Renal cortical epithelial cell (primary cell): ENCODE measurements at places on chromosomes 5 and 9. TPM values are rescaled to one million over a fixed set of nuclear protein-coding genes. Genes with fewer than 3 reads are reported as not detected.
A peak's percentile ranks its signal among the peaks of the same experiment; 100 is the strongest.

- DNase-seq, result no peak
These were observed 24.7 kb downstream of the NR5A1 start for GRCh38 chr9:124482431-124483031.

GRCh38 chr9:130480673-130481072 is 35.9 kb downstream of the ASS1 start:
- DNase-seq, result no peak

DNA sequence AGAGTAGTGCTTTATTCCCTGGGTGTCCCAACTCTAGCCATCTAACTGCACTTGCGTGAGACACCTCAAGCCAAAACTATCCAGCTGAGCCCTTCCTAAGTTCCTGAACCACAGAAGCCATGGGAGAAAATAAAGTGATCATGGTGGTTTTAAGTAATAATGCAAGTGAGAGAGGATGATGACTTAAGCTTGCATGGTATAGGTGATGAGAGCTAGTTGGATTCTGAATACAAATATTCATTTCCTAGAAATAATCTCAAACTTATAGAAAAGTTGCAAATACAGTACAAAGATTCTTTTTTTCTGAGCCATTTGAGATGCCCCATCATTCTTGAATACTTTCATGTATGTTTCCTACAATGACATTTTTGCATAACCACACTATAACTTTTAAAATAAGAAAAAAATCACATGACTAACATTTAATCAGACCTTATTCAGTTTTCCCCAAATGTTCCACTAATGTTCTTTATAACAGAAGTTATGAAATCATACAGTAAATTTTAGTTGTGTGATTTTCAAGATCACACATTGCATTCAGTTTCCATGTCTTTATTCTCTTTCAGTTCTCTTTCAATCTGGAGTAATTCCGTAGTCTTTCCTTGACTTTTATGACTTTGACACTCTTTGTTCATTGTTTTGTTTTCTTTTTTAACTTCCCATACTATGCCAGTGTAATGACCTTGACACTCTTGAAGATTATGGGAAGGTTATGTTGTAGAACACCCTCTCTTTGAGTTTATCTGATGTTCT is 5.5 kb upstream of the AK3 start:
- DNase-seq, result no peak

DNA sequence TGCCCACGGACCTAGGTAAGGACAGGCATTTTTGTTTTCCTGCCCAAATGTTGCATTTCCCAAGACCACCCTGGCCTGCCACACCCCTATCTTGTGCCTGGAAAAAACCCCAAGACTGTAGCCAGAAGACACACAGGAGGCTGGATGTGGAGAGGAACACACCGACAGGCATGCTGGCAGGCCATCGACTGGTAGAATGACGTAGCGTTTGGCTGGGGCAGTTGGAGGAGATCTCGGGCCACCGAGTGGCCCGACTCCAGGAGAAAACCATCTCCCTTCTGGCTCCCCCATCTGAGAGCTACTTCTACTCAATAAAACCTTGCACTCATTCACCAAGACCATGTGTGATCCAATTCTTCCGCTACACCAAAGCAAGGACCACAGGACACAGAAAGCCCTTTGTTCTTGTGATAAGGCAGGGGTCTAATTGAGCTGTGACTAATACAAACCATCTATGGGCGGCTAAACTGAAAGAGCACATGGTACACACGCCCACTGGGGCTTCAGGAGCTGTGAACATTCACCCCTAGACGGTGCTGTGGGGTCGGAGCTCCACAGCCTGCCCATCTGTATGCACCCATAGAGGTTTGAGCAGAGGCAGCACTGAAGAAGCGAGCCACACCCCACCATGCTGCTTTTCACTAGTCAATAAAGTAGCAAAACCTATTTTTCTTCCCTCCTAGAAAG is 38.9 kb upstream of the N4BP3 start:
- no peak for DNase-seq

DNA sequence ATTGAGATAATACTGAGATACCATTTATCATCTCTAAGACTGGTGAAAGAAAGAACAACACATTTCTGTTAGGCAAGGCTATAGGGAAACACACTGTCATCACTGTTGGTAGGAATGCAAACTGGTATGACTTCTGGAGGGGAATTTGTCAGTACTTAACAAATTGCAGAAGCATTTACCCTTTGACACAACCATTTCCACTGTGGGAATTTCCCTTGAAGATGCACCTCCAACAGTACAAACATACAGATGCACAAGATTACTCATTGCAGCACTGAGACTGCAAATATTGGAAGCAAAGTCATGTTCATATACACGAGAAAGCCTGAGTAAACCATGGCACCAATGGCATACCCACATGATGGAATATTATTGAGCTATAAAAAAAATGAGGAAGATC is 17.6 kb downstream of the GM2A start:
- peak; percentile 29 for DNase-seq

GRCh38 chr5:72093217-72093616 is 14.1 kb upstream of the MAP1B start:
- peak; percentile 33 for DNase-seq

The OLFML2A gene
- total RNA-seq, result 2.1 and 6.6 TPM in 2 replicates

The P4HA2 gene
- 142 and 441 TPM in 2 replicates for total RNA-seq

The IL7R gene
- 0.05 and 4.9 TPM in 2 replicates for total RNA-seq
